CD4-positive, alpha-beta T cell treated with Interleukin-17A for 1 hour (primary cell): ENCODE measurements at places on chromosomes 2 and 18.

DNA sequence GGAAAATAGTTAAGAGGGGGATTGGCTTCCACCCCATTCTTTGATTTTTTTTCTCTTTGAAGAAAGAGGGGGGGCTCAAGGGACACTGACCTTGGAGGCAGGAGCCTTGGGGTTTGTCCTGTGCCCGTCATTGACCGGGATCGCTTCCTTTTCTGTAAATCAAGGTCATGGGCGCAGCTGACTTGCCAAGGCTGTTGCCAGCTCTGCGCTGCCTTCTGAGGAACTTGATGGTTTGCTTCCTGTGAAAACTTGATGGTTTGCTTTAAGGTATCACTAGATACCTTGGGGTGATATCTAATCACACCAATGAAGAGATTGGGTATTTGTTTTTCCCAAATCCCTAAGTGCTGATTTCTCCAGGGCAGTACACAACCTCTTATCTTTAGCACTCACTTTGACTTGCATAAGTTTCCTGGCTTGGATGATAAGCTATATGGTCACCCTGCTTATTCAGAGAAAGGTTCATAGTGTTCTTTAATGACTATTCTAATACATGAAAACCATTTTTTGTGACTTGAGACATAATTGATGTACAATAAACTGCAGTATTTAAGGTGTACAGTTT is 56.0 kb downstream of the DGKD start:
- no peak for DNase-seq

GRCh38 chr2:58429014-58429875 is 188.1 kb upstream of the FANCL start:
- no peak for DNase-seq

GRCh38 chr2:64439194-64439593 is 14.8 kb upstream of the LGALSL start:
- DNase-seq = no peak

DNA sequence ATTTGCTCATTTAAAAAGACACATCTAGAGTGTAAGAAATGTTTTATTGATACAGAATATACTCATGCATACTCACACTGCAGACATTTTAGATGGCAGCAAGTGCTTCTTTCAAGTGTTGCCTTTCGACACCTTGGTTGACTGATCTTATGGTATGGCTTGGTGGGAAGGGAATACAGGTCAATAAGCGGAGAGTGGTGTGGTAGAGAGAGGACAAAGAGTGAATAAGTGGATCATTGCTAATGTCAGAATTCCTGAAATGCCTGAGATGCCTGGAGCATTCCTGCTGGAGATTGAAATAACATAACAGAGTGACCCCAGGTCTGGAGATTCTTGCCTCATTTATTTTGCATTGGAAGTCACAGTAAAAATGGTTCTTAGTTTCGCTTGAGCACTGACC is 76.7 kb downstream of the RND3 start:
- DNase-seq = no peak

DNA sequence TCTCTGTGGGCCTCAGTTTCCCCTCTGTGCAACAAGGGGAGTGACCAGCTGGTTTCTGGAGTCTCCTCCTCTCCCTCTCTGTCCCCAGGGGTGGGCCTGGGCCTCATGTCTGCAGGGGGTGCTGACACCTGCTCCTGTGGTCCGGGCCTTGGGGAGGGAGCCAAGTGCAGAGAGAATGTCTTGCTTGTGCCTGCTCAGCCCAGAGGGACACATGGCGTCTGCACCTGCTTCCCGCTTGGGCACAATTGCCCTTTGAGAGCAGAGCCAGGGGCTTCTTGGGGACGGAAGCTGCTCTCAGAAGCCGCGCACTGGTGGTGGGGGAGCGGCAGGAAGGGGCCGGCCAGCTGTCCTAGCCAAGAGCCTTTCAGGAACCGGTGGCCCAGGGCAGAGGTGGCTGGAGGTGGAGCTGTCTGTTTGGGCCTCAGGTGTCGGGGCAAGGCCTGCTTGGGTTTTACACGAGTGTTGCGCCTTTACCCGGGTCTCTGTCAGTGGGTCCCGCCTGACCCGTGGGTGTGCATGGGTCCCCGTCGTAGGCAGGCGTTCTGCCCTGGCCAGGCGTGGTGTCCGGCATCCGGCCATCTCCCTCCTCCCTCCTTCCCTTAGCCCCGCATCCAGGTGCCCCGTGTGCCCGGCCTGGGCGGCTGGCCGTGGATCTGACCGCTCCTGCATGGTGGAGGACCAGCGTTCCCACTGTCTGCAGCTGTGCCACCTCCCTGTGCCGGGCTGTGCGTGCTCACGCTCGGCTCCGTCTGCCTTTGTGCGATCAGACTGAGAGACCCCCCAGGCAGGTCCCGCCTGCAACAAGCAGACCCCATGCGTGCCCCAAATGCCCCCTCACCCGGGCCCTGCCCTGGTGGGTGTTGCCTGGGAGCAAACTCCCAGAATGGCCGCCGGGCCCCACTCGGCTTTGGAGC is 4.0 kb downstream of the NEU4 start:
- no peak for DNase-seq

DNA sequence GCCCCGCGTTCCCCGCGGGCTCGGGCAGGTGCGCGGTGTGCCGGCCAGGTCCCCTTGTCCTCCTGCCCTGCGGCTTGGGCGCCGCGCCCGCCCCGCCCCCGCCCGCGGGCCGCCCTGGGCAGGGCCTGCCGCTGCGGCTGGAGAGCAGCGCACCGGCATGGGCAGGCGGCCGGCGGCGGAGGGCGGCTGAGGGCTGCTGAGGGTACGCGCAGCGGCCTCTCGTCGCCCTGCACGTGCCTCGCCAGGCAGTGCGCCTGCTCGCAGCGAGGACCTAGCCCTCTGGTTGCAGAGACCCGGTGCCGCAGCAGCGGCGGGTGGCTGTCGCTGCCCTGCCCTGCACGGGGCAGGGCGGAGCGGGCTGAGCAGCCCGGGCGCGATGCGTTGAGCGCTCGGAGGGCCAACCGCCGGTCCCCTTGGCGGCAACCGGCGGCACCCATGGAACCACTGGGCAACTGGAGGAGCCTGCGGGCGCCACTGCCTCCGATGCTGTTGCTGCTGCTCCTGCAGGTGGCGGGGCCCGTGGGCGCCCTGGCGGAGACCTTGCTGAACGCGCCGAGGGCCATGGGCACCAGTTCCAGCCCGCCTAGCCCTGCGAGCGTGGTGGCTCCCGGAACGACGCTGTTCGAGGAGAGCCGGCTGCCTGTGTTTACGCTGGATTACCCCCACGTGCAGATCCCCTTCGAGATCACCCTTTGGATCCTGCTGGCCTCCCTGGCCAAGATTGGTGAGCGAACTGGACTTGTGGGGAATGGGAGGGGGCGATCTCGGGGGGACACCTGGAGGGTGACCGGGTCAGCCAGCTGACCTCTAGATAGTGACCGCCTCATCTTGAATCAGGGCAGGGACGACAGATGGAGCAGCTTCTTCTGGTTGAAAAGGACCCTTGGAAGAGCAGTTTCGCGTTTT is at the start of gene SLC9A2:
TSS of gene SLC9A2 (plus strand) at position 140 of the 906 bp plus-strand sequence. CDS start at position 436, 296 bp downstream.
- no peak for DNase-seq

DNA sequence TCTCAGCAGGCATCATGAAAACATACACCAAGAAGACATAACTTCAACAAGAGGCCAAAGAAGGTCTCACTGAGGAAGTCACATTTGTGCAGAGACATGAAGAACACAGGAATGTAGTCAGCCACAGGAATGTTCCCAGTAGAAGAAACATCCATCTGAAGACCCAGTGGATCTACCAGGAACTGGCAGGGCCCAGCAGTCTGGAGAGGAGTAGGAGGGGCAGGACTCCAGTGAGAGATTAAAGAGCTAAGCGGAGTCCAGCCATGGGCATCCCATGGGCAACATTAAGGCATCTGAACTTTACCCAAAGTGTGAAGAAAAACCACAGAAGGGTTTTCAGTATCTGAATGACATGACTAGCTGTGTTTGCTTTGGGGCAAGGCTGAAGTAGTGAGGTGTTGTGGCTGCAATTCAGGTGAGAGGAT is 103.1 kb downstream of the UPP2 start:
- no peak for DNase-seq

DNA sequence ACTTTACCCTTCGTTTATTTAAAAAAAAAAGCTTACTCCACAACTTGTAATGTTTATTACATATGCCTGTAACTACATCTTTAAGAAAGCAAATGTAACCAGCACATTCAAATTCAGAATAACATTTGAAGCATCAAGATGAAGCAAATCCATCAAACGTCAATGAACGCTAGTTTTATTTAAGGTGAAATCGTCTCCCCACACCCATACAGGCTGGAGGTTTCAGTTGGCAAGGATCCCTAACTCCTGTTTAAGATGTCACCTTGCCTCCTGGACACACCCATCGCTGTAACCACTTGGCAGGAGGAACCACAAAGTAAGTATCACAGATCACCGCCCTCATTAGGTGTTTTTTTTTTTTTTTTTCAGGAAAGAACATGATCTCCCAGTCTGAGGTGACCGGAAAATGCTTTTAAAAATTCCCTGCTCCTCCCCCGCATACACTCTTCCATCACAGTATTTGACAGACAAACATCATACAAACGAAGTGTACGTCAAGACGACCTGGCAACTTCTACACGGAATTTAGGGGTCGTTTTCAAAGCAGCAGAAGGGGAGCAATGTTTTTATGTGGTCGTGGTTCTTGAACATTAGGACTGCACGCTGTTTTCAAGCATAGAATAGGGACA is 19.7 kb upstream of the STPG4 start:
- peak; percentile 69 for DNase-seq

DNA sequence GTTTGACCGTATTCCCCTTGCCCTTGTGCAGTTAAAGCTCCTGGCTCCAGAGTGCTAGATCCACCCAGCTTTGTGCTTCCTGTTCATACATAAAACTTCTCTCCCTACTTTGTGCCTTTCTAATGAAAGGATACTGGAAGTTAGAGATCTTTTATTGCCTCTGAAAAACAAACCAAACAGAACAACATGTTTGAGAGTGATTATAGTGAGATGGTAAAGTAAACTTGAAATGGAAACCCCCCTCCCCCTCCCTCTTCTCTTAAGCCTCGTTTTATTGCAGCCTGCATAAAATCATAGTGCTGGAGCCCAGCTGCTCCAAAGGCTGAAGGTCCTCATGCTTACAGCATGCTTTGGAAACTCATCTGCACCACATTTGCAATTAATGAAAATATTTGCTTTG is 125.1 kb downstream of the TANC1 start:
- DNase-seq = no peak

- no peak for DNase-seq
Observed at GRCh38 chr2:218403810-218404209, 4.1 kb downstream of the CTDSP1 start.

DNA sequence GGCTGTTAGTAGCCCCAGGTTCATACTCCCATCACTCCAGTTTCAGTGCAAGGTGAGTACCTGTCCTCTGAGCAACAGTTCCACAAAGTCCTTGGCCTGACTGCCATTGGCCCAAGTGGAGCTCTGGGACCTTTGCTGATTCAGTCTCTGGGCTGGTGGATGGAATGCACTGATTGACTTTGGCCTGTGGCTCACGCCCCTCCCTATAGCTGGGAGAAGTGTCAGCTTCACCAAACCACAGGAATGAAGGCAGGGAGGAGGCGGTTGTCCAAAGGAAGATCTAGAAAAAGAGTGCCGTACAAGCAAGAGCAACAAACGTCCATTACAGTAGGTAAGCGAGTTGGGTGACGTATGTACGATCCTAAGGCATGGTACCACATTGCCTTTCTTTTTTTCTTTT is 34.0 kb downstream of the QPCT start:
- DNase-seq = no peak

GRCh38 chr2:197908156-197908555 is 103.8 kb downstream of the PLCL1 start:
- DNase-seq = no peak

DNA sequence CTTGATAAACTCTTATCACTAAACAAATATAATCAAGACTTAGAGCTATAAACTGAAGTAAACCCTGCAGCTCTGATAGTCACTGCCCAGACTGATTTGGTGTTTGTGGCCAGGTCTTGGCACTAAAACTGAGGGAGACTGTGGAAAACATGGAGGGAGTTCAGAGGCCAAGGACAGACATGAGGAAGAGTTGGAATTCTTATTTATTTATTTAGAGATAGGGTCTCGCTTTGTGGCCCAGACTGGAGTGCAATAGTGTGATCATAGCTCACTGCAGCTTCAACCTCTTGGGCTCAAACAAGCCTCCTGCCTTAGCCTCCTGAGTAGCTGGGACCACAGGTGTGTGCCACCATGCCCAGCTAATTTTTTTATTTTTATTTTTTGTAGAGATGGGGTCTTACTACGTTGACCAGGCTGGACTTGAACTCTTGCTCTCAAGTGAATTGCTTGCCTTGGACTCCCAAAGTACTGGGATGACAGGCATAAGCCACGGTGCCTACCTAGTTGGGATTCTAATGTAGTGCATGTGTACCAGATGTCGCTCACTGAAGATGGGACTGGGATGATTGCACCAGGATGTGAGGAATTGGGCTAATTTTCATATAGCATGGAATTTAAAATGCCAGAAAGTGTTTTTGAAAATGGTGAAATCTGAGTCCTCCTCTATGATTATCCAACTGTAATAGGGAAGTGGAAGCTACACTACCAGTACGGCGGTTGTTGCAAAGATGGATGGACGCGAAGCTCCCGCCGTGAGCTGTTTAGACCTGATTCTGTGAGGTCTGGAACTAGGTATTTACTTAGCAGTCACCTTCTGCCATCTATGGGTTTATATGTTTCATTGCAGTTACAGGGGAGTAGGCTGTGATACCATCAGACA is 52.7 kb upstream of the CTLA4 start:
- DNase-seq = peak; percentile 82

GRCh38 chr2:185894223-185894622 is 155.6 kb downstream of the FSIP2 start:
- DNase-seq = no peak

GRCh38 chr18:68839701-68840100 is 41.8 kb downstream of the CCDC102B start:
- no peak for DNase-seq

- DNase-seq = peak; percentile 13
Observed at GRCh38 chr2:227406177-227407031, 18.7 kb upstream of the SCYGR1 start.

- no peak for DNase-seq
Observed at GRCh38 chr2:150903055-150903454, 358.6 kb downstream of the RBM43 start.
